ENCODE measurements at places on chromosomes 11 and 22. TPM values are rescaled to one million over a fixed set of nuclear protein-coding genes. Genes with fewer than 3 reads are reported as not detected.

Gene CHST1
- total RNA-seq = not detected

Gene PHOX2A
- total RNA-seq = not detected

Gene PATE4
- not detected for total RNA-seq

Gene SIAE
- 5.9 TPM for total RNA-seq

Gene OR8D4
- not detected for total RNA-seq

Gene CASP12
- not detected for total RNA-seq

Gene KIF18A
- total RNA-seq = 41.8 TPM

Gene TRIM51G
- not detected for total RNA-seq

Gene CACNA1I
- not detected for total RNA-seq

Gene KLHDC7B
- total RNA-seq = not detected

Gene ABCC8
- total RNA-seq = 0.47 TPM

Gene HIC2
- total RNA-seq = 16.5 TPM

Gene C11orf21
- total RNA-seq = not detected

Gene CEND1
- total RNA-seq = 0.74 TPM

Gene ZNF215
- 13.2 TPM for total RNA-seq

Gene CLMP
- total RNA-seq = 0.37 TPM

Gene IL18
- not detected for total RNA-seq

Gene MAPK11
- total RNA-seq = 21.3 TPM

Gene TRIM51
- total RNA-seq = not detected

Gene PGM2L1
- total RNA-seq = 9.5 TPM

Gene NUDT22
- 34.2 TPM for total RNA-seq

Gene MIOX
- total RNA-seq = 1.9 TPM

Gene GDPD4
- not detected for total RNA-seq

Gene KCNJ1
- not detected for total RNA-seq

Gene SF3B2
- total RNA-seq = 264 TPM

Gene APOBEC3B
- 6.4 TPM for total RNA-seq

Gene GRAP2
- 0.49 TPM for total RNA-seq

Gene APOBEC3C
- 1.7 TPM for total RNA-seq

Gene MEI1
- not detected for total RNA-seq

Gene PLEKHB1
- 18.0 TPM for total RNA-seq

Gene CCDC134
- 10.0 TPM for total RNA-seq

Measured in G401 (cell line).